Brain microvascular endothelial cell (primary cell): ENCODE measurements at places on chromosomes 6 and 20.

GRCh38 chr6:41732591-41733359 lies 2.6 kb downstream of the TFEB start:
- DNase-seq, result no peak

DNA sequence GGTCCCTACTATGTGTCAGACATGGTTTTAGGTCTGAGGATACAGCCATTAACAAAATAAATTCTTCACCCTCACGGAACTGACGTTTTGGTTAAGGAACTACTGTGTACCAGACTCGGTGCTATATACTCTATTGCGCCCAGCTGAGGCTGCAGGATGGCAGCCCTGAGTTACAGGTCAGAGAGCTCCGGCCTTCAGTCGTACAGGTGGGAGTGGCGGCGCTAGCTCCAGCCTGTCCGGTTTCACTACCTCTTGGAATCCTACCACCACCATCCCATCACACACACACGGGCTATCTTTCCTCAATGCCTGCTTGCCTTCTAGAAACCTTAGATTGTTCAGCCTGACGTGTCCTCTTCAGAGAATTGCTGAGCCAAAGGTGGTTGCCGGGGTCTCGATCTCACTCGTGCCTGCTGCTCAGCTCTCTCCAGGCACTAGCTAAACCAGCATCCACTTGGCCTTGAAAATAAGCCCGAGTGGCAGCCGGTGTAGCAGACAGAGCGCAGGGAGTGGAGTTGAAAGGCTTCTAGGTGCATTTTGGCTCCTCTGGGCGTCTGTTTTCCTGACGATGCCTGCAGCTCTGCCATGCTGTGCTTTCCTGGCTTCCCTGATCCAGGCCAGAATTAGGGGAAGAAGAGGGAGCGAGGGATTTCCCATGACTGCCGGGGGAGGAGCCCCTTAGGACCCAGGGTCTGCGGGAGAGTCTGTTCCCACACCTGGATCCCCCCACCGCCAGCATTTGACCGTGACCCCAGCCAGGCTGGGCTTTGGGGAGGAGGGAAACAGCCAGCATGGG lies 1.1 kb upstream of the TCF15 start:
- no peak for DNase-seq

GRCh38 chr20:57959589-57959988 lies 249.8 kb upstream of the PMEPA1 start:
- no peak for DNase-seq

DNA sequence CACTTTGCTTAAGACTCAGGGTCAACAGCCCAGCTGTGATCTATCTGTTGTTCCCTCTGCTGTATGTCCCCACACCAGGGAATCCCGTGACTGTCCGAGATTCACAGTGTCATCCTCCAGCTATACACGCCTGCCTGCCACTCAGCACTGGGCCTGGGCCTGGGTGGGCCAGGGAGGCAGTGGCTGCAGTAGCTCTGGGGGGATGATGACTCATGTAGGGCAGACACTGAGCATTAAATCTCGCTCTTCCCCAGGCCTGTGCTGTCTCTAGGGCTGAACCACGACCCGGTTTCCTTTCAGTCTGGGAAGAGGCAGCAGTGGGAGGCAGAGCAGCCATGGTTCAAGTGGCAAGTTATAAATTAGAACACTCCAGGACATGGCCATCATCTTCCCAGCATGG lies 173.9 kb downstream of the LRFN2 start:
- DNase-seq, result no peak

DNA sequence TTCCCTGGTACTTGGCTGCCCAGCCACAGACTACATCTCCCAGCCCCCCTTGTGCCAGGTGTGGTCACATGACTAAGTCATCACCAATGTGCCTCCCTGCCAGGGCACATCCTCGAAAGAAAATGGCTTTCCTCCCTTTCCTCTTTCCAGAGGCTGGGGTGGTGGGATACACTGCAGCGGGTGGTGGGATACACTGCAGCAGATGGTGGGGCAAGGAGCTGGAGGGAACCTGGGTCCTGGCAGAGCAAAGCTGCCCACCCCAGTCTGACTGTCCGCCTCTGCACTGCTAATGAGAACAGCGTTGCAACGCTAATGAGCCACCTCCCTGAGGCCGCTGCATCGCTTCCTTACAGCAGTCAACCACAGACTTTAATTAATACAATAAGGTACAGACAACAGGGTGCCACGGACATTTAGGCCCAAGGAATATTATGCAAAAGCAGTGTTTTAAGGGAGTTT lies 125.3 kb downstream of the PREX1 start:
- DNase-seq, result no peak

DNA sequence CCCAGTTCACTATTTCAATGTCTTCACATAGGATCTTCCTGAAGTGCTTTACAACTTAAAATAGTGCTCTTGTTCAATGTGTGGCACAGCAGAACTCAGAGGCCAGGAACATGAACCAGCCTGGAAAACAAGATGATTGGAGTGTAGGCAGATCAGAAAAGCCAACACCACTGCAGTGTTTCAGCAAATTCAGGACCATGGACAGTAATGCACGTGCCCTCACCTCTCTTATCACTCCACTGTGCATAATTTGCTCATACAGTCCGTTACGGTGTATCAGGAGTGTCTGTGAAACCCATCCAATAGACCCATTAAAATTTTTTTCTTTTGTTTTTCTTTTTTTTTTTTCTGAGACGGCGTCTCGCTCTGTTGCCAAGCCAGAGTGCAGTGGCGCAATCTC lies 27.6 kb upstream of the HACE1 start:
- peak; percentile 9 for DNase-seq

DNA sequence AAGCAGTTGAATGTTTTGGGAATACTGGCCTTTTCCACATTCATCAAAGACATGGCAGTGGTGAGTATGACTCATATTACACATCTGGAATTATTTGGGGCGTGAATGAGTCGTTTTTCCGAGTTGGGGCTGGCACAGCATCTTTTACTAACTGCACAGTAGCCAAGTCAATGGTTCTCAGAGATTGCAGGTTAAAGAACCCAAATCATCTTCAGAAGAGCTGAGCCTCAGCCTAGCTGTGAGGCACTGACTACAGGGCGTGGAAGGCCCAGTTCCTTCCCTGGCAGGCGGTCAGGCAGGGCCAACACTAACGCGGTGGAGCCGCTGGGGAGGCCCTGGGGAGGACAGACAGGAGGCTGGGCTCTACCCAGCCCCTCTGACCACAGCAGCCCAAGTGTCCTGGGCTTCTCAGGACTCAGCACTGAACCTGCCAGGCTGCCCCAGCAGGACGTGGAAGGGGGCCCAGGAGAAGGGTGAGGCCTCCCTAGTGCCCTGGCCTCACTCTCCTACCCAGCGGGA lies 20.1 kb upstream of the HELZ2 start:
- peak; percentile 49 for DNase-seq

GRCh38 chr6:25652007-25652515 lies at the start of gene SCGN:
Gene SCGN (plus strand): TSS chr6:25652215. CDS start chr6:25652404, 189 bp downstream.
- DNase-seq, result peak; percentile 56

DNA sequence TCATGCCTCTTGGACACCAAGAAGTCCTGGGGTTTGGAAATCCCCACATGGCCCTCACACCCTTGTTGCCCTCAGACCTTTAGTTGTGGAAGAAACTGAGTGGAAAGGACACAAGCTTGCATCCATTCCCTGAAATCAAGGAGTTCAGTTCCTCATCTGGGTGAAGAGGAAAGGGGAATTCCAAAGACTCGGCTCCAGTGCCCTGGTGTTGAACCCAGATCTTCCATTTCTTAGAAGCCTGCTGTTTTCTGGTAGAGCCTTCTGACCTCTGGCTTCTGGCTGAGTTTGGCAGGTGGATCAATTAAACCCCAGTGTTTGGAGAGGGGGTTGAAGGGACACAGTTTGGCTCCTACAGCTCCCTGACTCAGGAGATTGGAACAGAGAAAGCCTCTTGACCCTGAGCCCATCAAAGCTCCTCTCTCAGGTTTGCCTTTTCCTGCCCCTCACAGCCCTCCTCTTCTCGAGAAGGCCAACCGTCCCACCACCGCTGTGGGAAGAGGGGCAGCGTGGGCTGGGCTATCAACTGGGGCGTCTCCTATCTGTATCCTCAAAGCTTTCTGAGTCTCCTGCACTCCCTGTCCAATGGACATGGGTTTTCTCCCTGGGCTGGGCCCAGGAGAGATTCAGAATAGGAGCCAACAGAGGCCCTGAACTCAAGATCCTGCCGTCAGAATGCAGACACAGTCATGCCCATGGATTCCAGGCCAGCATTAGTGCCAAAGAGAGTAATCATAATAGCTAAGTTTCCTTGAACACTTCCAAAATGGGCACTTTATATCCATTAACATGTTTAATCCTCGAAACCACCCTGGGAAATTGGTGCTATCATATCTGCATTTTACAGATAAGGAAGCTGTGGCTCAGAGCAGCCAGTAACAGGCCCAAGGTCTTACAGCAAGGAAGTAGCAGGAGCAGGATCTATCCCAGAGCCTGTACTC lies 146.2 kb downstream of the VEGFA start:
- DNase-seq, result no peak

GRCh38 chr6:157063923-157064322 lies 259.4 kb downstream of the TMEM242 start:
- no peak for DNase-seq
